Muscle of leg (tissue), 16 donors: ENCODE measurements at places on chromosomes 1 and 21. TPM values are rescaled to one million over a fixed set of nuclear protein-coding genes. Genes with fewer than 3 reads are reported as not detected.

- DNase-seq: peak; percentile 57
Observed at GRCh38 chr1:154863315-154864174, 6.5 kb downstream of the KCNN3 start.

The HOOK1 gene
- 3.2 TPM for polyA plus RNA-seq

The DNASE2B gene
- 0.15 TPM for polyA plus RNA-seq

- DNase-seq: peak; percentile 87
Observed at GRCh38 chr1:69126796-69127195, 440.9 kb upstream of the LRRC7 start.

The AK5 gene
- 9.2 TPM for polyA plus RNA-seq

GRCh38 chr21:36698981-36699545, at the start of gene SIM2:
TSS of gene SIM2 (plus strand) at chr21:36699115. CDS start at chr21:36699747, 632 bp downstream.
- DNase-seq: peak; percentile 52

- DNase-seq: no peak
Observed at GRCh38 chr1:6912518-6912917, 127.3 kb downstream of the CAMTA1 start.

The PRKAB2 gene
- polyA plus RNA-seq: 46.1 TPM

- no peak for DNase-seq
Observed at GRCh38 chr1:207069061-207069460, 16.0 kb downstream of the PFKFB2 start.

DNA sequence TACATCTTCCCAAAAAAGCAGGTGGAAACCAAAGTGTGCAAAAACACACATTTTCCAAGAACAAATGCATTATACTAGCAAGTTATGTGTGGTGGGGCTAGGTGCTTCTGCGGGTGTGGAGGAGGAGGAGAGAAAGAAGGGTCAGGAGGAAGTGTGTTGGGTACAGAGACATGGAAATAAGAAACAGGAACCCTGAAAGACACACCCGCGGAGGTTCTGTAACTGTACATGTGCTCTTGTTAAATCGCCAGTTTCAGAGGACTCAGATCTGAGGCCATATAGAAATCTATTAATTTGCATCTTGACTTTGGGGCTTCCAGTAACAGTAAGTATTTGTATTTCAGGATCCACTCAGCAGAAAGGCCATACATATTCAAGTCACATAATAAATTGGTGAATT, 30.9 kb downstream of the ERG start:
- DNase-seq: no peak

GRCh38 chr21:42490720-42491119, 5.3 kb downstream of the RSPH1 start:
- DNase-seq: no peak

DNA sequence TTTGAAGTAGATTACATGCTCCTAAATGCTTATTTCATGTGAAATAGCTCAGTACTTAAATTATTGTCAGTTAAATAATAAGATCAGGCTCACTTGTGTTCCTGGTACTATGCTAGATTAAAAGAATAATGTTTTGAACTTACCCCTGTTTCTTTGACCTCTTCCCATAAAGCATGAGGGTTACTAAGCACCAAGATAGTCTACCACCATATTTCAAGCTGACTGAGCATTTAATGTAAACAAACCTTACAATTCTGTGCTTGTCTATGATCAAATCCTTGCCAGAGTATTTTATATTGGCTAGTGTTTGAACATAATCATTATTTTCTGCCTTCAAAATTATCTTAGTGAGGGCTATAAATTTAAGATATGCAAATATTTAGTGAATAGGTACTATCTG, 98.1 kb downstream of the LHX9 start:
- no peak for DNase-seq

GRCh38 chr1:26280333-26281042, 602 bp downstream of the SH3BGRL3 start:
- DNase-seq: peak; percentile 36

DNA sequence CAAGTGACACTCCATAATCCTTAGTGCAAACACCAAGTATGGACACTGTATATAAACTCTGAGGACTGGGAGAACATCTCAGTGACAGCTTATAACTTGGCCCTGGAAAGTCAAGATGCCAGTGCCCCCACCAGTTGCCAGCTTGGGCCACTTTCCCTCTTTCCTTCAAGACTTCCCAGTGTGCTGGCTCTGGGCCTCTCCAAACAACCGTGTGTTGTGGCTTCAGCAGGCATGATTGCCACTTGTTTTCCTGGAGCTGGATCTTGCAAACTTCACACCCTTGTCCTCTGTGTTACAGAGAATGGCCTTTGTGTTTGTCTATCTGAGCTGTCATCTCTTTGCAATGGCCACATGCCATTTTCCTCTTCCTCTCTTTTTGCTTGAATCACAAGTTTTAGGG, 37.0 kb downstream of the CCDC185 start:
- no peak for DNase-seq

The ZMYND12 gene
- 0.90 TPM for polyA plus RNA-seq

DNA sequence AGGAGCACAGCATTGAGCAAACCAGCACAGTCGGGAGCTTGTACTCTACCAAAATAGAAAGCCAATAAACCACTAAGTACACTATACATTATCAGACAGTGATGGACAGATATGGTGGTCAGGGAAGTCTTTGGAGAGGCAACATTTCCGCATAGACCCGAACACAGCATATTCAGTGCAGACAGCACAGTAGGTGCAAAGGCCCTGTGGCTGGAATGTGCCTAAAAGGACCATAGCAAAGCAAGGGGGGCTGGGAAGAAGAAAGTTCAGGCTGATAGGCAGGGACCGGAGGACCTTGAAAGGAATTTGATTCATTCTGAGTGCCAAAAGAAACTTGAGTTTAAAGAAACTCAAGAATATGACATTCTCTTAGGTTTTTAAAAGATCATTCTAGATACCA, 92.0 kb upstream of the GALNT2 start:
- DNase-seq: no peak

The HSD3B1 gene
- polyA plus RNA-seq: 0.42 TPM

GRCh38 chr1:214314178-214314843, 33.4 kb downstream of the SMYD2 start:
- DNase-seq: no peak

DNA sequence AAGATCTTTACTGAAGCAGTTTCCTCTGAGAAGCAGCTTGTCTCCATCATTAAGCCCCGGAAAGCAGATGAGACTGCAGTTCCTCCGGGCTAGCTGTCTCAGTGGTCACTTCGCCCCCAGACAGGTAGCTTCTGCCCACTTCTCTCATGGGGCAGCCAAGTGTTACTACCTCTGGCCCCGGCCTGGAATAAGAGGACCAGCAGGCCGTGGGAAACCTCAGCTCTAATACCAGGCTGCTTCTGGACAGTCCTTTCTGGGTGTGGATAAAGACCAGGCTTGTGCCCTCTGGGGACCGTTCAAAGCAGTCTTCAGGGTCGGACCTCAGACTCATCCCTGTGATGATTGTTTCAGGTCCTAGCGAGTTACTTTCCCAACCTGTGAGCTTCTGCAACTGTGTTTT, 54.8 kb downstream of the RUNX3 start:
- no peak for DNase-seq

The PCP4L1 gene
- polyA plus RNA-seq: 0.37 TPM

GRCh38 chr1:174433451-174433850, 14.3 kb upstream of the GPR52 start:
- DNase-seq: no peak

The OR2L5 gene
- polyA plus RNA-seq: not detected

The LYPD8 gene
- not detected for polyA plus RNA-seq

The ALPL gene
- polyA plus RNA-seq: 2.8 TPM

DNA sequence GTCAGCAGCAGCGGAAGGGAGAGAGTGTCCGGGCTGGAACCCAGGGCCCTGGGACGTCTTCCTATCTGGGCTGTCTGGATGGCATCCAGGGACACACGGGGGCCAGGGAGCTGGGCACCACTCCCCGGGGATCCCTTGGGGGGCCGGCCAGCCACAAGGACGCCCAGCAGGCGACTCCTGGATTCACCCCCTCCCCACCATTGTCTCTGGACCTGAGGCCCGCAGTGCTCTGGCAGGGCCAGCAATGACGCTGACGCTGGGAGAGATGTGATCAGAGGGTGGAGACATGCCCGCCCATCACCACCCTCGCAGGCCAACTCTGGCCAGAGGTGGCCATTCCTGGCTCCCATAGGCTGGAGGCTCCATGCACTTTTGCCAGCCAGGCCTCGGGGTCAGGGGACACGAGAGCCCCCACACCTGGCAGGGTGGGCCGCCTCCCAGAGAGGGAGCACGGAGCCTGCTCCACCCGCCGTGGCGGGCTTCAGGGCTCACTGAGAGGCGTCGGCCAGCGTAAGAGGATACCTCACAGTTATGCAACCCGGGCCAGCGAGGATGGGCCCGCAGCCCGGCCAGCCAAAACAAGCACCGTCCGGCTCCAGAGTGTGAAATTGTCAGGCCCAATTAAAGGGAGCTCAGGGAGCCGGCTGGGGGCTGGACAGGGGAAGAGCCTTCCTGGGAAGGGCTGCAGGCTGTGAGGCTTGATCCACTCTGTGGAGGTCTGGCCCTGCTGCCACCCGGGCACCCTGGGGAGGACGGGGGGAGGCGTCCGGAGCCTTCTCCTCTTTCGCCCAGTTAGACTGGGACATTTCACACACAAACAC, 10.3 kb downstream of the ACTRT2 start:
- peak; percentile 40 for DNase-seq

The CAPN8 gene
- polyA plus RNA-seq: not detected

- DNase-seq: peak; percentile 63
Observed at GRCh38 chr1:222288053-222288452, 259.9 kb downstream of the HHIPL2 start.
